ENCODE measurements at places on chromosomes 1 and 21. TPM values are rescaled to one million over a fixed set of nuclear protein-coding genes. Genes with fewer than 3 reads are reported as not detected.
A peak's percentile ranks its signal among the peaks of the same experiment; 100 is the strongest.

The OR2L5 gene
- total RNA-seq: not detected

The ZNF593OS gene
- not detected for total RNA-seq

The KPRP gene
- 0.22 TPM for total RNA-seq

The ADARB1 gene
- total RNA-seq: 22.6 TPM

The PPM1J gene
- 0.13 TPM for total RNA-seq

The C1orf94 gene
- not detected for total RNA-seq

The SFPQ gene
- 104 TPM for total RNA-seq

The ADORA3 gene
- not detected for total RNA-seq

The LAPTM5 gene
- not detected for total RNA-seq

DNA sequence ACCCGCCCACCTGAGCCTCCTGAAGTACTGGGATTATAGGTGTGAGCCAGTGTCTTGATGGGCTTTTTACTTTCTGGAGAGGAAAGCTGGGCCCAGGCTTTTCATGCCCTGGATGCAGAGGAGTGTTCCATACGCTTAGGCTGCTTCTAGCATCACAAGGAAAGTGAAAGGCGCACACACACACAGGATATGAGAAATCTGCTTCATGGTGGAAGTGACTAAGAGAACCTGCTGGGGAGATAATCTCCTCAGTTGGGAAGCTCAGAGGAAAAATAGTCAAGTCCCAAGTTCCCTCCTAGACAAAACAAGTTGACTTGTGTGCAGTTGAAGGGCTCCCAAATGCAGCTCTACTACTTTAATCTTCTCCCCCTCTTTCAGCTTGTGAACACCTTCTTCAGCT, 2.2 kb downstream of the NUDC start:
- peak; percentile 46 for DNase-seq

DNA sequence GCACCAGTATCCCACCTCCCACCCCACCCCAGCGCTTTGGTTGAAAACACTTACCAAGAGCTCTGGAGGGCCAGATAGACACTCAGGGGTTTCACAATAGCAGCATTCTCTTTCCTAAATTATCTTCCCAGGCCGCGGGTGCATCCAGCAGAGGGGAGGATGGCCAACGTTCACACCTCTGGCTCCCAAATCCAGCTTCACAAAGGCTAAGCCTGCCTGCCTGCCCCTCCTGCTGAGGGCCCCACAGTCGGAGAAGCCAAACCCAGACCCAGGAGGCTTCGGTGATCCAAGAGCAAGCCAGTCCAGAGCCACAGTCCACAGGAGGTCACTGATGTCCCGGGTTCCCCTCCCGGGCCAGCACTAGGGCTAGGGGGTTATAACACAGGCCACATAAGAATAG, 231.9 kb downstream of the TRABD2B start:
- DNase-seq: no peak

DNA sequence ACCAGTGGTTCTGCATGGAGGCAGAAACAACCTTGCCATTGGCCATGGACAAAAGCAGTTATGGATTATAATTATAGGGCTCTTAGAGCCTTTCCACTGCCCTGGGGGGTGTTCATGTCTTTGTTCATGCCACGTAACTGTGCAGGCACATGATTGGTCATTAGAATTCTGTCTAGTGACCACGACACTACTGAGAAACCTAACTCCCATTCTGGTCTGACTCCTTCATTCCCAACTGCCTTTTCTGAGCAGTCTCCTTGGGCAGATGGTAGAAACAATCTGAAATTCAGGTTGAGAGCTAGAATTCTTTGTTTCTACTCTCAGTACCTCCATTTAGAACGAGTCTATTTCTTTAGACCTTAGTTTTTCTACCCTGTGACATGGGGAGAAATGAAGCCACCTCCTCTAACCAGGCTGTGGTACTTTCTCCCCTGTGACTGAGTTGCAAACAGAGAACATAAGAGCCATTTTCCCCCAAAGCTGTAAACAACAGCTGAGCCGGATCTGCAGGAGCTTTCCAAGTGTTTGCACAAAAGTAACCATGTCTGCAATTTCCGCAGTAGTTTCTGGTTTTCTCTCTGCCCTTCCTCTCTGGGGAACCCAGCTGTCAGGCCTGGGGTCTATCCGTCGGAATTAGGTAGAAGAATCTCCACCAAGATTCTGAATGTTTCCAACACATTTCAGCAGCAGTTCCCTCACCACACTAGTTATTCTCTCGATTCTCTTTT, 37.7 kb upstream of the IPO9 start:
- no peak for DNase-seq

DNA sequence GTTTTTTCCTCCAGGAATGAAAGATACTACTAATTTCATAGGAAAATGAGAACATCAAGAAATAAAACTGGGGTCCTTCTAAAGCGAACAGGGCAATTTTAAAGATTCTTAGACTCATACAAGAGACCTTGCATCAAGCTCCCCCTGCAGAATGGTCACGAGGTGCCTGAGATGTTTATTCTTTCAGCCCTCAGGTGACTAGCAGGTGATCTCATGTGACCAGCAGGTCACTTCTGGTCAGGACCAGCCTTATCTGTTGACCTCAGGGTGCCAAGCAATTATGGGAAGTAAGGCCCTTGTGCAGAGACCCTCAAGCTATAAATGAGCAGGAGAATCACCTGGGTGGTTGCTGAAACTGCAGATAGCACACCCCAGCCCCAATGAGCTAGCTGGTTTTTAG, 20.6 kb upstream of the TMEM51 start:
- no peak for DNase-seq

GRCh38 chr1:156599811-156600210, 1.5 kb downstream of the GPATCH4 start:
- DNase-seq: peak; percentile 45

DNA sequence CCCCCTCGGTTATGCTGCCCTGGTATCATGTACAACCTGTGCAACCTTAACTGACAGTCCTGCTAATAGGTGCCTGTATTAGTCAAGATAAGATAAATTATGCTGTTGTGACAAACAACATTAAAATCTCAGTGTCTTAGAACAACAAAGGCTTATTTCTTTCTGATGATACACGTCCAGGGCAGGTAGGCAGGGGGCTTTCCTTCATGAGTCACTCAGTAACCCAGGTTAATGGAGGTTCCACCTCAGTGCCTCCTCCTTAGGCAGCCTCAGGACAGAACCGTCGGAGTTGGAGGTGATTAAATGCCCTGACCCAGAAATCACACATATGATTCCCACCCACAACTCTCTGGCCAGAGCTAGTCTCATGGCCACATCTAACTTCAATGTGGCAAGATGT, 94.6 kb upstream of the CASZ1 start:
- DNase-seq: no peak

DNA sequence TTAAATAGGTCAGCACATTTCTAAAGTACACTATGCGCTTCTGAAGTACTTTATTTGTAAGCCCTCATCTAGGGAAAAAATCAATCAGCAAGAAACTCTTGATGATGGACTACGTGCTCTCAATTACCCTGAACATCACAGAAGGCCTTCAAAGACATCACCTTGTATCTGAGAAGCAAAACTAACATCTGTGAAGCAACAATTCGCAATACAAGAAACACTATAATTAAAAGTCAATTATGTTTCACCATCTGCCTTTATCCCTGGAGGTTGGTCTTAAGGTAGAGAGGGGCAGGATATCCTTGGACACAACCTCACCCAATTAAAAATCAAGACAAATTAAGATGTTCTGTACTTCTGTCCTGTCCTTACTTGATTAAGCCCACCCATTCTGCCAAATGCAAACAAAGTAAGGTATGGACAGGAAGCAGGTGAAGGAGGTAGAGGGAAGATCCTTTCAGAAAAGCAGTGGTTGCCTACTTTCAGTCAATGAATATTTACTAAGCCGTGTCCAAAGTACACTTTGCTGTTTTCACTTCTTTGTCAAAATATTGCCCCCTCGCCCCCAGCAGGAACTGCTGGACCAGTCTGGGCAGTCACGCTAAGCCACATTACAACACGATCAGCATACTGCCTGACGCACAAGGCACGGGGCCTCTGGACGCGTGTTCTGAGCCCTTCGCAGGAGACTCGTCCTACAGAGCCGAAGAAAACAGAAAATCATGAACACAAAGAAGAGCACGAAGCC, 887 bp downstream of the SLC19A2 start:
- peak; percentile 89 for DNase-seq

- DNase-seq: no peak
These were observed 42.5 kb upstream of the ECE1 start for GRCh38 chr1:21332554-21333311.

DNA sequence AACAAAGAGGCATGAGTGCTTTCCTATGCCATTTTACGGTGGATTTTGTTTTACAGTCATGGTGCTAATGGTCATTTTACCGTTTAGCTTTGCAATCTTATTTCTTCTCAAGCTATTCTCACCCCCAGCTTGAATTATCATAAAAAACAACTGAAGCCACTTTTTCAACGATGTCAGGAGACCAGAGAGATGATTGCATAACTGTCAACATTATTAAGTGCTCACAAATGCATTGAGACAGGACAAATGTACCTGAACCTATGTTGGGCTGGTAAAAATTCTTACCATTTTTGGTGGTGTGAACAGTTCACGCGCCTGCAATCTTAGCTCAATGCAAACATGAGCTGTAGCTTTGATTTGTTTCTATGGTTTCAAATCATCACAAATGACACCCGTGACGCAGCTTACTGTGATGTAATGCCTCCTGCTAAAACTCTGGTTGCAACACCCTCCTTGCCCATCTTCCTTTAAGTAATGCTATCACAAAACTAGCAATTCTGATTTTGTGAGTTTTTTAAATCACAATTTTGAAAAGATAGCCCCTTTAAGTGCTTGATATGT, 104.4 kb downstream of the UCHL5 start:
- DNase-seq: peak; percentile 1

- DNase-seq: no peak
These were observed 141.4 kb downstream of the CNIH3 start for GRCh38 chr1:224757508-224757907.

DNA sequence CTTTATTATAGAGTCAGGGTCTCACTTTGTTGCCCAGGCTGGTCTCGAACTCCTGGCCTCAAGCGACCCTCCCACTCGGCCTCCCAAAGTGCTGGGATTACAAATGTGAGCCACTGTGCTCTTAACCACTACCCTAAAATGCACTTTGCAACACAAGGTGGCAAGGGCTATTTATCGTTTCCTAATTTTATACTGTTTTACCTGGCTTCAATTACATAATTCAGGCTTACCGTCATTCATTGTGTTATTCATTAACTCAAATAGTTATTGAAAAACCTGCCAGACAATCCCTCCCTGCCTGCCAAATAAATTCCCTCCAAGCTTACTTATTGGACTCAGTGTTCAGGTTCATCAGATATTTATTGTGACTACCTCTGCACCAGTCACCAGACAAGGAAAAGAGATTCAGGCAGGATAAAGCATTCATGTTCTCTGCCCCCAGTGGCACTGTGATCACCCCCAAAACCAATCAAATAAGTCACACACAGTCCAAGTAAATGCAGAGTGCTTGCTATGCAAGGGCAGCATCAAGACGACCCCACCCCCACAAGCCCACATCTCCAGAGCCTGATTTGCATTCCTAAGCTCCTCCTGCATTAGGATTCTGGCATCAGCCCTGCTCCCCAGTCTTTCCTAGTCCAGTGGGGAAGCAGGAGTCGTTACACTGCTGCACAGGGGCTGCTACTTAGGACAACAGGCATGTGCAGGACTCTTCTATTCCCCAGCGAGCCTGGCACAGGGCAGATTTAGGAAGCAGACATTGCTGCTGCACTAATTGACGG, 8.1 kb downstream of the PAQR7 start:
- DNase-seq: no peak

DNA sequence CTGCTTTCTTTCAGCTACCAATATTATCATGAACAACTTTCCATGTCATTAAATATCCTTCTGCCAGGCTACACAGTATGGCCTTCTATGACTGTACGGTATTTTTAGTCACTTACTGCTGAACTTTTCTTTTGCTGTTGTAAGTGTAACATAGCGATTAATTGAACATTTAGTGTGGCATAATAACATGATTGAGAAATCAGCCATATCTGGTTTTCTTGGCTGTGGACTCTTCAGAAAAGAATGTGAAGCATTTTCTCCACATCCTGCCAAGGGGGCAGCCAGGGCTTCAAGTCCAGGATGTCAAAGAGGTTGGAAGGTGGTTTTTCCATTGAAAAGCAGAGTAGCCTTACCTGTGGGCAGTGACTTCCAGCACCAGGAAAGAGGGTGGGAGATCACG, 8.8 kb upstream of the AHCYL1 start:
- DNase-seq: peak; percentile 87

- DNase-seq: no peak
These were observed 23.6 kb upstream of the MAB21L3 start for GRCh38 chr1:116087628-116088027.

- DNase-seq: no peak
These were observed 3.0 kb downstream of the RRP1 start for GRCh38 chr21:43792406-43792805.
